ENCODE measurements at places on chromosomes 5 and 9.
A peak's percentile ranks its signal among the peaks of the same experiment; 100 is the strongest.

DNA sequence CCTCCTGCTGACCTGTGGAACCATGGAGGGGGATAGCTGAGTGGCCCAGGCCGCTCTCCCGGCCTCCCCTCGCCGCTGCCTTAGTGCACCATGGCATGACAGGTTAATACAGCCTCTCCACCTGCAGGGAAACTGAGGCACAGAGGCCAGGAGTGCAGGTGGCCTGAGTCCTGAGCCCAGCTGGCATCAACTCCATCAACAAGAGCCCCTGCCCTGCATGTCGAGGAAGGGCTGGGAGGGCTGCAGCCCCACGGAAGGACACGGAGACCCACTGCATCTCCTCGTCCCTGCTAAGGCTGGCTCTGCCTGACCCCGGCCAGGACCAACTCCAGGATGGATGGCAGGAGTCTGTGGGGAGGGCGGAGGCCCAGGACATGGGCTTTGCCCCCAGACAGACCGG is 27.2 kb downstream of the CCDC187 start:
- no peak for DNase-seq

GRCh38 chr9:38240051-38240450 is 152.5 kb upstream of the ALDH1B1 start:
- no peak for DNase-seq

- DNase-seq, result no peak
Measured at GRCh38 chr5:111422245-111422644, 90.1 kb downstream of the STARD4 start.

DNA sequence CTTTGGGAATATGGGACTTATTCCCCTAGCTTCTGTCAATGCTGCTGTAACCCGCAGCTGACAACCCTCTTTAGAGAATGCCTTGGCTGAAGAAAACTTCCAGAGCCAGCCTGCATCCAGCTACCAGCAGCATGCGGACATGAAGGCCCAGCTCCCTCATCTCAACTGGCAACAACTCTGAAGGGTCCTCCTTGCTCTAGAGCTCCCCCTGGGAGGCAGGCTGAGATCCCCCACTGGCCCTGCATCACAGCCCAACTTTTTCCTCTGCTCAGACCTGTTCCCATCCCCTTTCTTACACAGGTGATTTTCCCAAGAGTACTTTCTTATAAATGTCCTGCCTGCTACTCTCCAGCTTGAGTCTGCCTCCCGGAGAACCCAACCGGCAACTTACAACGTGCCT is 18.7 kb upstream of the WNT8A start:
- no peak for DNase-seq

DNA sequence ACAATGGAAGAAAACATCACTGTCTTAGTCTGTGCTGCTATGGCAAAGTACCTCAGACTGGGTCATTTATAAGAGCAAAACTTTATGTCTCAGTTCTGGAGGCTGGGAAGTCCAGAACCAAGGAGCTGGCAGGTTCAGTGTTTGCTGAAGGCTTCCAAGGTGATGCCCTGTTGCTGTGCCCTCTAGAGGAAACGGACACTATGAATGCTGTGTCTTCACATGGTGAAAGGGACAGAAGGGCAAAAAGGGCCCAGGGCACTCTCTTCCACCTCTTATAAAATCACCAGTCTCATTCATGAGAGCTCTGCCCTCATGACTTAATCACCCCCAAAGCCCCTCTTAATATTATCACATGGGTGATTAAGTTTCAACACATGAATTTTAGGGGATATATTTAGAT is 143.5 kb downstream of the FANCC start:
- DNase-seq, result no peak

GRCh38 chr5:54728588-54728915 is 211.0 kb downstream of the SNX18 start:
- DNase-seq, result no peak

DNA sequence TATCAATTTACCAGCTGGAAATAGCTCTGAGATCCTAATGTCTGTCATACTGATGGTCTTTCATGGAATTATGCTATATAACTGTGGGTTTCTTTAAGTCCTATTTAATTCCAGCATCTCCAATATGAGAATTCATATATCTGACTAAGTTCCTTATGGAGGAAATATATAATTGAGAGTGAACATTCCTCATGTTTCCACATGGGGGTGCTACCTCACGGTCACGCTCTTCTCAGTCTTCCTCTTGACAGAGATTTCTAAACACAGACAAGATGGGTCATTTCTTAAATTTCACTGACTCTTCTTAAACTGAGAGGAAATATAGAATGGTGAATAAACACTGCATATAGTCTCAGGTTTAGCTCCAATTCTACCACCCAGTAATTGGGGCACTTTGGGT is 212.1 kb downstream of the SLF1 start:
- no peak for DNase-seq

DNA sequence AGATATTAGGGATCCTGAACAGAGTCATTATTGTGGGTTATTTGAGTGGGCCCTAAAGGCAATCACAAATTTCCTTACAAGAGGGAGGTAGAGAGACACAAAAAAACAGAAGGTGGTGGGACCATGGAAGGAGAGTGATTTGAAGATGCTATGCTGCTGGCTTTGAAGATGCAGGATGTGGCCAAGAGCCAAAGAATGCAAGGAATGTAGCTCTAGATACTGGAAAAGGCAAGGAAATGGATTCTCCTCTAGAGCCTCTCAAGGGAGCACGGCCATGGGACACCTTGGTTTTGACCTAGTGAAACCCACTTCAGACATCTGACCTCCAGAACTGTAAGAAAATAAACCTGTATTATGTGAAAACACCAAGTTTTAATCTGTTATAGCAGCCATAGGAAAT is 53.8 kb downstream of the TTC39B start:
- no peak for DNase-seq

DNA sequence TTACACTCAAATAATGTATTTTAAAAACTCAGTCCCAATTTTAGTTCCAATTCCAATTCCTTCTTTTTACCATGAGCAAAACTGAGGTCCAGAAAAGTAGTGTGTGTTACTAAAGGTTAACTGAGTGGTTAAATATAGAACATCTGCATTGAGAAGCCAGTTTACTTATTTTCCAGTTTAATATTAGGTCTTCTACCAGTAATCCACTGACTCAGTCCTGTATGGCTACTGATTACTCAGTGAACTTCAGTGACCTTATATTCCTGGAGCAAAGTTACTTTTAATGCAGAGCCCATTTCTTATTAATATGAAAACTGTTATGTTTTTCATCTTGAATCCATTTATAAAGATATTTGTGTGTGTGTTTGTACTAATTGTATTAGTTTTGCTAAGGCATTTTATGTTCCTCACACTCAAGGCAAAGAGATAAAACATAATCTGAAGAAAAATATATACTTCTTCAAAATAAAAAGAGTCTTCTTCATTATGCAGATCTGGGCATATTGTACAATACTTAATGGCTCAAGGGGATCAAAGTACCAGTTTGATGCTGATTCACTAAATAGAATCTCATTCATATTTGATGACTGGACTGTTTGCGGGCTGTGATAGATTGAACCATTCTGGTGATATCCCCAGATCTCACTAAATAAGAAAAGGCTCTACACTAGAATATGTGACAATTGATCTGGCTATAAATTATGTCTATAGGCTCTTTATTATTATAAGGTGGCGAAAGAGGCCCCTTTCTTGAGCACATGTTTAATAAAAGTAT is 60.8 kb downstream of the DMXL1 start:
- no peak for DNase-seq

DNA sequence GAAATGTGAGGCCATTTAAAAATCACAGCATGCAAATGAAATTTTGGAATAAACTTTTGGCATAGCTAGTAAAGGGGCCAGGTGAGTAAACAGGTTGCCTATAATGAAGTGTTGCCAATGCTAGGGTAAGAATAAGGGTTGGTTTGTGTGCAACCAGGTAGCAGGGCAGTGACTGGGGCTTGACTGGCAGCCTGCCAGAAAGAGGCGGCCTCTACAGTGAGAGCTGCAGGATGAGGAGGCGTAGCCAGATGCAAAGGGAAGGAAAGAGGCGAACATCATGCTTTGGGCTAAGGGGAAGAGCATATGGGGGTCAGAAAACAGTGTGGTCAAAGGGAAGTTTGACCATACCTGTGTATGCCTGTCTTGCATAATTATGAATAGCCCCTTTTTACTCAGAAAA is 70.6 kb downstream of the MAST4 start:
- no peak for DNase-seq

- peak; percentile 14 for DNase-seq
Measured at GRCh38 chr5:139251281-139251687, 42.3 kb upstream of the MATR3 start.

DNA sequence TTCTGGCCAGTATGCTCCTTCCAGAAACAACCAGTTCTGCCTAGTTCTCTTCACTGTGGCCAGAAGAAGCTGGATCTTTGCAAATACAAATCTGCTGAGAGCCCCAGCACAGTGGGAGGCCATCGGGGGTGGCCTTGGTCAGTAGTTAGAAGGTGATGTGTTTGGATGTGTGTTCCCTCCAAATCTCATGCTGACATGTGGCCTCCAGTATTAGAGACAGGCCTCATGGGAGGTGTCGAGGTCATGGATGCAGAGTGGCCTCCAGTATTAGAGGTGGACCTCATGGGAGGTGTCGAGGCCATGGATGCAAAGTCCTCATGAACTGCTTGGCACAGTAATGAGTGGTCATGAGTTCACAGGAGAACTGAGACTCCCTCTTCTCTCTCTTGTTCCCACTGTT is 7.6 kb upstream of the IRX2 start:
- no peak for DNase-seq

DNA sequence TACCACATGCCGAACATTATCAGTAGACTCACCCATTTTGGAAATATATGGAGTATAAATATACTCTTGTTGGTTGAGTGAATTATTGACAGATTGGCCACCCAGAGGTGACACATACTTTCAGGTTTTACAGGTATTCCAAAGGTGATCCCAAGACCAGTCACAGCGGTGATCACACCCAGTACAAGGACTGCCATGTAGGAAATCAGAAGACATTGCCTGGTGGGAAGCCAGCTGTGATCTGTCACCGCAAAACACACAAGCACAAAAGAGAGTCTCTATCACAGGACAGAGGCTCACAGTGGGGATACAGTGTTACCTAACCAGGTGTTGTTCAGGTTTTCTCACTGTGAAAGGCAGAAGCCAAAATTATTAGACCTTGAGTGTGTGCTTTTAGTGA is 15.8 kb downstream of the BTF3 start:
- no peak for DNase-seq

GRCh38 chr5:6556802-6557102 is 76.1 kb downstream of the NSUN2 start:
- DNase-seq, result no peak

DNA sequence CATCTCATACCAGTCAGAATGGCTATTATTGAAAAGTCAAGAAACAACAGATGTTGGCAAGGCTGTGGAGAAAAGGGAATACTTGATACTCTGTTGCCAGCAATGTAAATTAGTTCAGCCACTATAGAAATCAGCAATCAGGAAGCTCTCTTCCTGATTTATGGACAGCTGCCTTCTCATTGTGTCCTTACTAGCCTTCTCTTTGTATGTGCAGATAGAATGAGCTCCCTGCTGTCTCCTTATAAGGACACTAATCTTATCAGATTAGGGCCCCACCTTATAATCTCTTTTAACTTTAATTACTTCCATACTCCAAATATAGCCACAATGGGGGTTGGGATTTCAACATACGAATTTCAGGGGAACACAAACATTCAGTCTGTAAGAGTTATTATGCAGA is 38.0 kb downstream of the KCNV2 start:
- no peak for DNase-seq

DNA sequence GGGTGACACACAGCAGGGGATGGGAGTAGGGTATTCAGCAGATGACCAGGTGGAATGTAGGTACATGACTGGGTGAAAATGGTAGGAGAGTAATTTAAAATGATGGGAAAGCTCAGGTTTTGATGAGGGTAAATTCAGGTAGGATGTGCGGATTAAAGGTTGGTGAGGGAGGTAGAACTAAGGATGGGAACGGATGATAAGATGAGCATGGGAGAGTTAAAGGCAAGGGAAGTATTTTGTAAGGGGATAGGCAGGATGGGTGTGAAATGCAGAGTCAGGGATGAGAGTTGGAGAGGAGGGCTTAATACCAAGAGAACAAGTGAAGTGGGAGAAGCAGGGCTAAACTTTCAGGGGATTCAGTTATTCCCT is 1.5 kb downstream of the TLN1 start:
- DNase-seq, result no peak

DNA sequence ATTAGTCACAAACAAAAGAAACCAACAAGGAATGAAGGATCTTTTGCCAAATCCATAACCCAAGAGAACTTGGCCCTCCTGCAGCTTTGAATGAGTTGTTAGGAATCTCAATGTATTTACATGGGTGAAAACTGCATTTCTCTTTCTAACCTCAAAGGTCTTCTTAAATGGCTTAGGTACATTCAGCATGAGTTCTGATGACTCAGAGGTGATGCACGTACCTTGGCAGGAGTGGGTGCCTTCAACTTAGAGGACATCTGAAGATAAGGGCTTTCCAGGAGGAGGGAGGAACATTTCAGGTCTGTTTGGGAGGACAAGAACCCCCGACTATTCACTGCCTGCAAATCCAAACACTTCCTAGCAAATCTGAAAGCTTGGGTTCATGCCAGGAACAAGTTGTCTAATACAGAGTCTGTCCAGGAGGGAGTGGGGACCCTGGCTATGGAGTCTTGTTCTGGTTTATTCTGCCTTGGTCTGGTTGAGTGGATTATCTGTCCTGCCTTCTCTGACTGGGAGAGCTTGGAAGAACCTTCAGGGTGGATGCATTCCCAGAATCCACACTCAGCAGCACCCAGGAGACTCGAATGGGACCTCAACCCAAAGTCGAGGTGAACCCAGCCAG is 65.7 kb downstream of the IRX2 start:
- no peak for DNase-seq

DNA sequence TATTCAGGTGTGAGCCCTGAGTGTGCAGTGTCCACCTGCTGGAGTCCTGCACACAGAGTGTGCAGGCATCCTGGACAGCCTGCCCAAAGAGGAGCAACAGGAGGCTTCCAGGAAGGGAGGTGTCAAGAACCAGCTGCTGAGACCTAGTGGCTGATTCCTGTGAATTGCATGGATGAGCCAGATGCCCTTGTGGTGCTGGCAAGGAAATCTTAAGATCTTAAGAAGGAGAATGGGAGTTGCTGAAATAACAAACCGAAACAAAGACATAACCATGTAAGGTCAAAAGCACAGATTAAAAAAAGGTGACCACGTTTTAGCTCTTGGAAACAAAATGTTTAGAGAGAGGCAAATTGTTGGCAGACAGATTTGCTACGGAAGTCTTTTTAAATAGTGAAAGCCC is 29.3 kb upstream of the RPS23 start:
- no peak for DNase-seq

GRCh38 chr5:173627860-173628392 is 11.5 kb upstream of the BOD1 start:
- no peak for DNase-seq

DNA sequence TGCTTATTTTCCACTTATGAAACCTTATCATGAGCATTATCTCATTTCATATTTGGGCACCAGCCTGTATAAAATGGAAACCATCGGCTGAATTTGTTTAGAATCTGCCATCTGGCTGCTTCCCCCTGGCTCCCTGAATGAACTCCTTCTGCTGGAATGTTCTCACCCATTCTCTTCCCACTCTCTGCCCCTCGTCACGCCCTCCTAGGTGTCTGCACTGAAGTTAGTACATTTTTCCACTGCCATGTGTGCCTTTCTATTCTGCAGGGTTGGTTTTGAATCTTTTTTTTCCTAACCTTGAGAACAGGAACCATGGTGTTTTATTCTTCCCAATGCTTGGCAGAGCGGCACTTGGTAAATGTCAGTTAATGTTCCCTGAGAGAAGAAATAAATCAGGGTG is 359.7 kb downstream of the MLLT3 start:
- DNase-seq, result no peak

- no peak for DNase-seq
Measured at GRCh38 chr5:172156541-172156994, 31.5 kb downstream of the STK10 start.

Data from activated naive CD4-positive, alpha-beta T cell treated with anti-CD3 and anti-CD28 coated beads, Interleukin-2, amount 50 U/mL, for 16 hours (primary cell).